ENCODE measurements at places on chromosomes 7 and 10.

- no peak for DNase-seq
Measured at GRCh38 chr7:157056957-157057902, 46.8 kb upstream of the MNX1 start.

- DNase-seq, result no peak
Measured at GRCh38 chr10:7610026-7610425, 56.7 kb downstream of the ITIH5 start.

- DNase-seq, result no peak
Measured at GRCh38 chr7:30692438-30692837, 10.2 kb upstream of the CRHR2 start.

DNA sequence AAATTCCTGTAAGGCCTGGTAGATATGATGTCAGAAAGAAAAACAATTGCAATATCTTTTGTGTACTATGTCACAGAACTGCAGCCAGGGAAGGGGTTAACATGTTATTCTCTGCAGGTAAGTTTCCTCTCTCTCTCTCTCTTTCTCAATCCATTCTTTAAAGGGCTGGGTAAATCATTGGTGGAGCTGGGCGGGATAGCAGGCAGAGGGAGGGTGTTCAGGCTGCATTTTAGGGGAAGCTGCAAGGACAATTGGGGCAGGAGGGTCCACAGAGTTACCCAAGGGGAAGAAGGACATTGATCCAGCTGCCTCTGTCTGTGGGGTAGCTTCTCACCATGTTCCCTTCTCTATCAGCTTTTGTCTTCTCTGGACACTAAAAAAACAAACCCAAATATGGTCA lies 153.9 kb upstream of the BMPER start:
- DNase-seq, result no peak

- DNase-seq, result no peak
Measured at GRCh38 chr10:34063592-34063991, 729.1 kb upstream of the NRP1 start.
